H9 (cell line): ENCODE measurements at places on chromosomes 13 and 19. TPM values are rescaled to one million over a fixed set of nuclear protein-coding genes. Genes with fewer than 3 reads are reported as not detected.
A peak's percentile ranks its signal among the peaks of the same experiment; 100 is the strongest.

Gene IL27RA
- total RNA-seq = 13.6 and 14.6 TPM in 2 replicates

Gene ZIC2
- total RNA-seq = 426 and 454 TPM in 2 replicates

DNA sequence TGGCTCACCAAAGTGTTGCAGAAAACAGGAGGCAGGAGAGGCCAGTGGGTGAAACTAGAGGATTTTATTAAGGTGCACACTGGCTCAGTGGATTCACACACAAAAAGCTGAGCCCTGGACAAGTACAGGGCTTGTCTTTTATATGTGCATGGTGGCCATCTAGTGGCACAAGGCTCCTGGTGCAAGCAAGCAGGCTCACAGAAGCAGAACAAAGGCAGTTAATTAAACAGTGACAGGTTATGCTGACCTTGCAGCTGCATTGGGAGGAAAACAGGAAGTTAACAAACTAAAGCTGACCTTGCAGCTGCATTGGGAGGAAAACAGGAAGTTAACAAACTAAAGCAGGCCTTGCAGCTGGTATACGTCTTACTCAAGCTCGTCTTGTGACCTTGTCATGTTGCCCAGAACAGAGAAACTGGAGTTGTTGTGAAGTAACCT lies 65.3 kb upstream of the ZNF681 start:
- DNase-seq = peak; percentile 47

Gene LPAR2
- total RNA-seq = 49.5 and 51.8 TPM in 2 replicates

GRCh38 chr13:33340631-33341030 lies 55.1 kb upstream of the STARD13 start:
- no peak for DNase-seq
